Small intestine (tissue), 16 donors: ENCODE measurements at places on chromosomes 5 and 9.

DNA sequence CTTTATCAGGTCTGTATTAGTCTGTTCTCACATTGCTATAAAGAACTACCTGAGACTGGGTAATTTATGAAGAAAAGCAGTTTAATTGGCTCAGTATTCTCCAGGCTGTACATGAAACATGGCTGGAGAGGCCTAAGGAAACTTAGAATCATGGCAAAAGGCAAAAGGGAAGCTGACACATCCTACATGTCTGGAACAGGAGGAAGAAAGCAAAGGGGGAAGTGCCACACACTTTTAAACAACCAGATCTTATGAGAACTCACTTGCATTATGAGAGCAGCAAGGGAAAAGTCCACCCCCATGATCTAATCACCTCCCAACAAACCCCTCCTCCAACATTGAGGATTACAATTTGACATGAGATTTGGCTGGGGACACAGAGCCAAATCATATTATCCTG, 132.1 kb downstream of the PCSK1 start:
- no peak for DNase-seq

GRCh38 chr5:11595045-11595444, 309.2 kb downstream of the CTNND2 start:
- no peak for DNase-seq

GRCh38 chr5:9140711-9141110, 405.2 kb downstream of the SEMA5A start:
- DNase-seq = no peak

GRCh38 chr9:6567140-6567591, 78.4 kb downstream of the GLDC start:
- DNase-seq = no peak

DNA sequence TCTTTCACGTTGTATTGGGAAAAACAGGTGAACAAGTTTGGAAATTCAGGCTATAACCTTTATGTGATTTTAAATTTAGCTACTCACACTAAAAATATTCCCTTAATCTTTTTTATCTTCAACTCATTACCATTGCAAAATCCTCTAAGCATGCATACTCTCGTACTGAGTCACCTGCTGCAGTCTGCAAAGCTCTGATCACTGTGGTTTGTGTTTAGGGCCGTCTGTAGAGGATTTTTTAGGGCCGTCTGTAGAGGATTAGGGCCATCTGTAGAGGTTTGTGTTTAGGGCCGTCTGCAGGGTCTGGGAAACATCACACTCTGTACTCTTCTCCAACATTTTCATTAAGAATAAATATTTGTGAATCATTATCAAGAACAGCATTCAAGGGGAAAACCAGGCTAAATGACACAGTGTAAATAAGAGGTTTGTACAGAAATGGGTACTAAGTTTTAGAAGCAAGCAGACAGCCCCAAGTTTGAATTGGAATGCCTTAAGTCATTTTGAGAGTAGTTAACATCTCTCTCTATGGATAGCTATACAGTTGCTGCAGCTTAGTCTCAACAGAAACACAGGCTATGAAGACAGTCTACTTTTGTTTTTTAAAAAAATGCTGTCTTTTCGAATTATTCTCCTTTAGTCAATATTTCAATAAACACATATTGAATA, 155.0 kb upstream of the TSLP start:
- peak; percentile 3 for DNase-seq

DNA sequence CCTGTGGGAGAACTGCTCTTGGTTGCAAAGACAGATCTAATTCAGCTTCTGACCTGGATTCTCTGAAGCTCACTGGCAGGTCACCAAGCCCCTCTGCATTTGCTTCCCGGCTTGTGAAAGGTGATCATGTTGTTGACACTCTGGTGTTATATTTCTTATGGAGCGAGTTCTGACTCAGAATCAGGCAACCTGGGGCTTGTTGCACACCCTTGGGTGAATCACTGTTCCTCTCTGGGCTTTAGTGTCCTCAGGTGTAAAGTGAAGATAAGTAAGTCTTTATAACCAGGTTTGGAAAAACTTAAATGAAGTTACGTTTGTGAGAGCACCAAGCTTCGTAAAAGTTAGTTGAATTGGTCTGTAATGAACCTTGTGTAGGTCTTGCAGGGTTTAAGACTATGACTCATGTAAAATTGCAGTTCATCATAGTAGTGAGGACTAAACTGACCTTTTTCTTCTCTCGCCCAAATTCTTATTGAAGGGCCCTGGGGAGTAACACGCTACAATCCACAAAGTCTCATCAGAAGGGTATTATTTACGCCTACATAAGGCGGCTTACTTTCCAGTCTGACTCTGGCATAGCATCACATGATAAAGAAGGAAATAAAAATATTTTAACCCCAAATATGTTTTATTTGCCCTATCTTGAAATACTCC, 218.6 kb downstream of the TMEM38B start:
- DNase-seq = no peak

GRCh38 chr5:59763541-59763940, 130.0 kb downstream of the PDE4D start:
- DNase-seq = no peak

GRCh38 chr9:128822407-128823042, 4.2 kb downstream of the ENDOG start:
- DNase-seq = no peak

- no peak for DNase-seq
Observed at GRCh38 chr5:107456281-107456715, 214.4 kb downstream of the EFNA5 start.

GRCh38 chr5:151562019-151562707, 29.0 kb downstream of the FAT2 start:
- no peak for DNase-seq

GRCh38 chr5:173242675-173243121, 7.7 kb upstream of the NKX2-5 start:
- DNase-seq = peak; percentile 1

GRCh38 chr9:103985077-103985476, 109.0 kb upstream of the SMC2 start:
- no peak for DNase-seq

GRCh38 chr5:169746147-169746694, 109.1 kb downstream of the DOCK2 start:
- DNase-seq = no peak

DNA sequence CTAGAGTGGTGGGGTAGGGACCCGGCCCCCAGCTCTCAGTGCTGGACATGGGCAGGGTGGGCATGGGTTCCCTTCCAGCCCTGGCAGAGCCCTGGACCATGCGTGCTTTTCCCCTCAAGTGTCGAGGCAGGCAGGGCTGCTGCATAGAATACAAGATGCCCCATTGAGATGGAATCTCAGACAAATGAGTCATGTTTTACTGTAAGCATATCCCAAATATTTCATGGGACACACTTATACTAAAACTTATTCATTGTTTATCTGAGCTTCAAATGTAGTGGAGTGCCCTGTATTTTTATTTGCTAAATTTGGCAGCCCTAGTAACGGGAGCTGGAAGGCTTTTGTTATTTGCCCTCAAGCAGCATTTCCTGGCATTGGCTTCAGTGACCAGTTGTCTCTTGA, 3.2 kb upstream of the RNU6ATAC start:
- no peak for DNase-seq

DNA sequence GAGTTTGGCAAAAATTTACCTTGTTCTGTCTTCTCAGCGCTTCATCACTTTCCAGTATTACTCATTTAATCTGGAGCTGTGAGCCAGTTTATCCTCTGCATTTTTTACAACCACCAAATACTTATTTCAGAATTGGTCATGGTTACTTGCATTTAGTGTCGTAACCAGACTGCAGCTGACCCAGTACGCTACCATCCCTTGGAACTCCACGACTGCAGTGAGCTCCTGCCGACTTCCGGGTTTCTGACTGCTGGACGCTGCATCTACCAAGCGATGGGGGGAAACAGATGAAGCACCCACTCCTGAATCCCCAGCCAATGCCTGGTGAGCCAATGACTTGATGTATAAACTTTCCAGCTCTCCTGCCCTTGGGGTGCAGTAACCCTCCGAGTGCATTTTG, 174.4 kb upstream of the PRLR start:
- DNase-seq = no peak

DNA sequence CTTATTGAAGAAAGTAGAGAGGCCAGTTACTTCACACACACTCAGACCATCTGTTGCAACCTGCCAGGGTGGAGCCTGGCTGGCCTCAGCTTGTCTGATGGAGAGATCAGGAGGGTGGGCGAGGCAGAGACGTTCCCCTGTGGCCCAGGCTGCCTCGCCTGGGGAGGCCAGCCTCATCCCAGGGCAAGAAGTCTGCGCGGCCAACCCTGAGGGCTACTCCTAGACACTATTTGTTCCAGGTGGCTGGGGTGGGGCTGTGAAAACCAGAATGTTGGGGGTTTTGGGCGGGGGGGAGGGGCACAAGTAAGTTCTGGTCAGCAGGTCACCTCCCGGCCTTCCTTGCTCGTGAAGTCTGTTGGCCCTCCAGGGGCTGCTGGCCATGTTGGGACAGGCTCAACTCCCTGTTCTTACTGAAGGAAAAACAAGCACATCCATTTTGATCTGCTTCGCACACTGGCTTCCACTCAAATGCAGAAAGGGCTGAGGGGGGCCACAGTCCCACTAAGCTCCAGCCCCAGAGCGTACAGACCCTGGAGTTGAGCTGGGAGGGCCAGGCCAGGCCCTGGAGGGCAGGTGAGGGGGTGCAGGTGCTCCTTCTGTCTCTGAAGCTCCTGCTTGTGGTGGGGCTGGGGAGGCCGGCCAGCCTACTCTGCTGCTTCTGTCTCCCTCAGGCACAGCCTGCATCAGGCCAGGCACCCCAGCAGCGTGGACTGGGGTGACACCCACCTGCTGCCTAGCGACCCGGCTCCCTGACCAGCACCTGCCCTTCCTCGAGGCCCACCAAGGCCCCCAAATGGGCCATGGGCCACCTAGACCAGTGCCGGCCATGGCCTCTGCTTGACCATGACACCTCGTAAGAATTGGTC, 46.6 kb downstream of the SECISBP2 start:
- DNase-seq = no peak

DNA sequence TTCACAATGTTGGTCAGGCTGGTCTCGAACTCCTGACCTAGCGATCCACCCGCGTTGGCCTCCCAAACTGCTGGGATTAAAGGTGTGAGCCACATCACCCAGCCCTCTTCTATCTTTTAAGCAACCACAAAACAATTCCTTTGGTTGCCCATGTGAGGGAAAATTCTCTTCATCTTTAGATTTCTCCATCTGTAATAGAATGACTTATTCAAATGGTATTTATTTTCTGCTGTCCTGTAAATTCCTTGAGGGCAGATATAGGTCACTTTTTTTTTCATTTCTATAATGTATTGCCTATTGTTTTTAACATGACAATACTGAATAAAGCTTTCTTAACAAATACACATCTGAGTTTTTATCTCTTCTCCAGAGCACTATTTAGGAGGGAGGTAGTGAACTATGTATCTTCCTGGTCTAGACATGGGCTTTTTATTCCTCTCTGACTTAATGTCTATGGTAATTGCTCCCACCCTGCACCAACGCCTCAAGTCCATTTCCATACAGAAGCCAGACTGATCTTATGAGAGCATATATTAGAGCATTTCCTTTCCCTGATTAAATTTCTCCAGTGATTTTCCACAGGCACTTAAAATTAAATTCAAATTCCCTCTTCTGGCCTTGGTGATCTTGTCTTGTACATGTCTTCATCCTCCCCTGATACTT, 595.6 kb downstream of the CAAP1 start:
- DNase-seq = no peak

DNA sequence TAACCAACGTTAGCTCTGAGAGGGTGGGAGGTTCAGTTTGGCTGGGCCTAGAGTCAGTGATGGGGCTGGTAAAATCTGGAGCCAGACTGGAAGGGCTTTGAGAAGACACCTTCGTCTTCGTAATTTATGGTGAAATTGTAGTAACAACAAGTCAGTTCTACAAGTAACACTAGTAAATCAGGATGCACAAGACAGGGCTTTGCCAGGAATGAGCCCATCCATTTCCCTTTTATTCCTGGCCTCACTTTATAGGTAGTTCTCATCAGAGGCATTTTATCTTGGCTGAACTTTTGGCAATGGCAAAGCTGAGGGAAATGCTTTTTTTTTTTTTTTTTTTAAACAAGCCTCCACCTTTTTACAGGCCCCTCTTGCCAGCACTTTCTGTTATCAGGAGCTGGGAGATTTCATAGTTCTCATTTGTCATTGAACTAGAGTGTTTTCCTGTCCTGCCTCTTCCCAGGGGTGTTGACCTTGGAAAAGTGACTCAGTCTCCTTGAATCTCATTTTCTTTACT, 110.5 kb upstream of the KLF4 start:
- DNase-seq = peak; percentile 57

DNA sequence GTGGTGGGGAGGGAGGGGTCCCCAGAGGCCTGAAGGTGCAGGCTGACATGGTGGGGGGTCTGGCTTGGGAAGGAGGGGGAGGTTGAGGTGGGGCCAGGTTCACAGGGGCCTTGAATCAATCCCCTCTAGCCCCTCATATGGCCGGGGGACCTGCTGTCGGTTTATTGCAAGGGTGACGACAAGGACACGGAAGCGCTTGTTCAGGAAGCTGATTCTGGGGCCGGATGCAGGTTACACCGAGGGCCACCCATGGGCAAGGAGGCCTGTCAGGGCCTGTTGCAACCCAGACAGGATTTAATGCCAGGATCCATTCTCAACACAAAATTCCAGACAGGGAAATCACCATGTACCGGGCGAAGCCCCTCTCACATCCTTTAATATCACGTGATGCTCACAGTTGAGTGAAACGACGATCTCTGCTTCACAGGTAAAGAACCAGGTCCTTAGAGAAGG, 41.6 kb upstream of the SYNPO start:
- DNase-seq = no peak

GRCh38 chr5:143062379-143062778, 292.2 kb downstream of the ARHGAP26 start:
- no peak for DNase-seq

DNA sequence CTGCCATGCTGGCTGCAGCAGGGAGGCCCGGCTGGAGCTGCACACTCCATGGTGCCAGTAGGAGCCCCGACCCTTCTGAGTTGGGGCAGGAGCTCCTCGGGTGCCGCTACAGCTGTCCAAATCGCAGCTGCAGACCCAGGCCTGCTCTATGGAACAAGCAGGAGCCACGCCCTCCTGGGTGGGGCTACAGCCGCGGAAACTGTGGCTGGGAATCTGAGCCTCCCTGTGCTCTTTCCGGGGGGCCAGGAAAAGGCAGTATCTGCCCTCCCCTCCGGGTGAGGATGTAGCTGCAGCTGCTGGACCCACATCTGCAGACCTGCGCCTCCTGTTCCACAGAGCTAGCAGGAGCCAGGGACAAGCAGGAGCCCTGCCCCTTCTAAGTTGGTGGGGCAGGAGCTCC, 278.9 kb upstream of the ACTBL2 start:
- no peak for DNase-seq

- DNase-seq = no peak
Observed at GRCh38 chr9:34123682-34124081, 2.8 kb downstream of the DCAF12 start.

GRCh38 chr5:32840606-32841005, 129.5 kb downstream of the NPR3 start:
- DNase-seq = no peak
